T follicular helper cell (primary cell): ENCODE measurements at places on chromosomes 11 and 22.

DNA sequence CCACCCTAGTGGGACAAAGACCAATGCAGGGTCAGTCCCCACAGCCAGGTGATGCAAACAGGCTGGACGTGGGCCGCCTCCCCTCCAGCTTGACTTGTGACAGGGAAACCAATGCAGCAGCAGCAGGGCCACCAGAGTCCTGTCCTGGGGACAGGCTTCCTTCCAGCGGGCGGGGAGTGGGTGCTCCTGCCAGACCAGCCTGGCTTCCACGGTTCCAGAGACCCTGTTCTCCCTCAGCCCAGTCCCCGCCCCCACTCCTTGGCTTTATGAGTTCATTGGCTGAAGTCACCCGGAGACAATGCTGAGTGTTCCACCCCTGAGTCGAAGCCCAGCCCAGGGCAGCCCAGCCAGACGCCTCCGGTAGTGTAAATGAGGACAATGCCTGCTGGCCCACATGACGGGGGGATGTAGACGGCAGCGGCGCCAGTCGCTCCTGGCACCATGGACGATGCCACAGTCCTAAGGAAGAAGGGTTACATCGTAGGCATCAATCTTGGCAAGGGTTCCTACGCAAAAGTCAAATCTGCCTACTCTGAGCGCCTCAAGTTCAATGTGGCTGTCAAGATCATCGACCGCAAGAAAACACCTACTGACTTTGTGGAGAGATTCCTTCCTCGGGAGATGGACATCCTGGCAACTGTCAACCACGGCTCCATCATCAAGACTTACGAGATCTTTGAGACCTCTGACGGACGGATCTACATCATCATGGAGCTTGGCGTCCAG, at the start of gene TSSK2:
Gene TSSK2 (plus strand): TSS at position 350 of the 726 bp plus-strand sequence. CDS start 92 bp downstream, at position 442.
- no peak for DNase-seq

GRCh38 chr11:46361283-46362155, 14.3 kb downstream of the DGKZ start:
- DNase-seq = peak; percentile 55

DNA sequence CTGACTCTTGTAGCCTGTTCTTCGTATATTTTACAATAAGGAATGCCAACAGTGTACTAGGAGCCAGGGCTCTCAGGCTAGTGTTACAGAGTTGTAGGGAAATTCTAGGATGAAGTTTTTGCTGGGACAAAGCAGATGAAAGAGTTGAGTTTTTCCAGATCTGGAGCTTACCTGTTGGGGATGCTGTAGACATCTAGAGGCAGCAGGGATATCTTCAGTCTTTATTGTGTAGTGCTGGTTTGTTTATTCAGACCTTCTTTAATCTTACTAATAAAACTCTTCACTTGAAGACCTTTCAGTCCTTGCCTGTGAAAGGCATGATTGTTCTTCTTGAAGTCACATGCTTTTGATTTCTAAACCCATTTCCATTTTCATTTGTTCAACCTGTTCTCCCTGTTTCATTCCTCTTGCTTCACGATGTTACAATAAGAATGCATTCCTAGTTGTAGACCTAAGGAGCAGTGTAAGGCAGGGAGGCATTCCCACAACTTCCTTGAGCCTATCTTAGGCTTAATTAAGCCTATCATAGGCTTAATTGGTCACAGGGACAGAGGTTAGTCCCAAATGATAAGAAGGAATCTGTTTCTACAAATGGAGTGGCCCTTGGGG, 7.9 kb upstream of the SLC37A2 start:
- DNase-seq = no peak

GRCh38 chr11:24391167-24391566, 105.7 kb upstream of the LUZP2 start:
- no peak for DNase-seq

GRCh38 chr22:19599626-19600243, 75.5 kb upstream of the CLDN5 start:
- no peak for DNase-seq

- no peak for DNase-seq
These were observed 2.0 kb upstream of the TCIRG1 start for GRCh38 chr11:68036717-68037239.

DNA sequence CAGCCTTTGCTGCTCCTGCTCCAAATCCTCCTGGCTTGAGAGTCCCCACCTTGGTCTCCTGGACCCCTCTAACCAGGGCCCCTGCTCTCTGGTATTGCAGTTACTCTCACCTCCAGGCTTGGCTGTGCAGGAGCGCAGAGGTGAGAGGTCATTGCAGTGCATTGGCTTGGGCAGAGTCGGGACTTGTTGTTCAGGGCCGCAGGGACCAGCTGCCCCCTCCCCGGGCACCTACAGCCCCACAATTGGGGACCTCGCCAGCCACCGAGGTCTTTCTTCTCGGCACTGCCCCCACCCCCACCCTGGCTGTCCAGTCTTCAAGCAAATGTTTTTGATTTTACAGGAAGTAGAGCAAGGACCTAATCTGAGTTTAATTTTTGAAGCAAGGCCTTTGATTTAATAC, 65.5 kb upstream of the FGF3 start:
- DNase-seq = no peak
